ENCODE measurements at places on chromosomes 11 and 22.

DNA sequence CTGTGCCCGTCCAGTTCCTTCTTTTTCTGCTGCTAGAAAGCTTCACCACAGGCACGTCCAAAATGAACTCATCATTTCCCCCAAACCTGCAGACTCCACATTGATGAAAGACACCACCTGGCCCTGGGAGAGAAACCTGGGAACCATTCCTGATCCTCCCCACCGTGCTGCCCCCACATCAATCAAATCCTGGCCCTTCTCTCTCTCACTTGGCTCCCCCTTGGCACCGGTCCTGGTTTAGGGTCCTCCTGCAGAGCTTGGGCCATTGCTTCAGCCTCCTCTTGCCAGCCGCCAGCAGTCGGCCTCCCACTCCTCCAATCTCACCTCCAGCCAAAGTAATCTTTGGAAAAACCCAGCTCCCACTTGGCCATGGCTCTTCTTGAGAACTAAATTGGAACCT lies 38.5 kb downstream of the RIBC2 start:
- DNase-seq = no peak

GRCh38 chr22:39958949-39959639 lies 1.1 kb upstream of the TMA7B start:
- no peak for DNase-seq

GRCh38 chr11:211295-211694 lies 3.8 kb downstream of the RIC8A start:
- DNase-seq = no peak

GRCh38 chr11:76598426-76598839 lies 72.1 kb downstream of the LRRC32 start:
- DNase-seq = no peak

DNA sequence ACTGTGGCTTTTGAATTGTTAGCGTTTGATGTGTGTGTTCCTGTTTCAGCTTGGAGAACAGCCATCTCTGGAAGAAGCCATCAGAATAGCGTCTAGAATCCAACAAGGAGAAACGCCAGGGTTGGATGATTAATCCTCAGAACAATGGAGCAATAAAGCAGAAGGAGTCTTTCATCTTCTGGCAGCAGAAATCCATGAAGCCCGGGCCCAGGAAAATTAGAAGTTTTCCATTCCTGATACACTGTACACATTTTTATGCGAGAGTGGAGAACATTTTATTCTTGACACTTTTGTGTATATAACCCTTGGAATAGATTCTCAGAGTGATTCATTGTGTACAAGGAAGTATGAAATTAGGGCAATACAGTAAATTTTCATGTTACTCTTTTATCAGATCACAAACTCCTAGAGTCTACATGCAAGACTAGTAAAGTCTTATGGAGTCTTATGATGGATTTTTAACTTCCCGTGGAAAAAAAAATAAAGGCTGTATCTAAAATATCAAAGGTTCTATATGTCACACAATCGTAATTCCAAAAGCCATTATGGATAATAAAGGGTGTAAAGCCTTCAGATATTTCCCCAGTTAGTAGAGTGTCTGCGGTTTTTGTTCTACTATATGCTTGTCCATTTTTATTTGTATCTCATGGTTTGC lies 45.9 kb upstream of the WEE1 start:
- no peak for DNase-seq

- no peak for DNase-seq
Observed at GRCh38 chr11:62186195-62186594, 3.8 kb upstream of the SCGB1D1 start.

GRCh38 chr11:33362051-33362910 lies 105.1 kb downstream of the HIPK3 start:
- no peak for DNase-seq

GRCh38 chr11:72609476-72609875 lies 64.7 kb downstream of the PDE2A start:
- no peak for DNase-seq

GRCh38 chr22:36726007-36726380 lies 22.4 kb upstream of the CACNG2 start:
- DNase-seq = no peak

- no peak for DNase-seq
Observed at GRCh38 chr11:114273890-114274635, 22.1 kb upstream of the NNMT start.

DNA sequence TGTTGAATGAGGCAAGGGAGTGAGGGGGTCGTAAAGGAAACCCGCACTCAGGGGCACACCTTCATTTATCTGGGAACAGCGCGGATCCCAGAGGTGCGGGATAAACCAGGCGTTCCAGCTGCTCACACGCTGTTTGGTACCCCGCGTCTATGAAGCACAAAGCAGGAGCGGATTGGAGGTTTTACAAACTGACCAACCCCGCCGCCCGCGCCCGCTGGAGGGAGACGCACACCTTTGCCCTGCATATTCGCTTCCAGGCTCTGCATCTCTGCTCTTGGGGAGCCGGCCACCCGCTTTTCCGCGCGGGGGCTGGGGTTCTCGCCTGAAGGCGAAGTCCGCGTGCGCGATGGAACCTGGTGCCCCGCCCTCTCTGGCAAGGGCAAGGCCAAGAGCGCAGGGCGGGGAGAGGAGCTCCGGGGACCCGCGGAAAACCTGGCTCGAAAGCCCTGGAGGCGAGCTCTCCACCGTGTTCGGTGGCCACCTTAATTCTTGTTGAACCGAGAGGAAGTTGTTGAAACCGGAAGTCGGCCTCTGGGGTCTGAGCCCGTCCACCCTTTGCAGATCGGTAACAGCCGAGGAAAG lies 6.8 kb upstream of the ALX4 start:
- no peak for DNase-seq

- no peak for DNase-seq
Observed at GRCh38 chr11:62217191-62217748, 8.8 kb downstream of the SCGB2A1 start.

DNA sequence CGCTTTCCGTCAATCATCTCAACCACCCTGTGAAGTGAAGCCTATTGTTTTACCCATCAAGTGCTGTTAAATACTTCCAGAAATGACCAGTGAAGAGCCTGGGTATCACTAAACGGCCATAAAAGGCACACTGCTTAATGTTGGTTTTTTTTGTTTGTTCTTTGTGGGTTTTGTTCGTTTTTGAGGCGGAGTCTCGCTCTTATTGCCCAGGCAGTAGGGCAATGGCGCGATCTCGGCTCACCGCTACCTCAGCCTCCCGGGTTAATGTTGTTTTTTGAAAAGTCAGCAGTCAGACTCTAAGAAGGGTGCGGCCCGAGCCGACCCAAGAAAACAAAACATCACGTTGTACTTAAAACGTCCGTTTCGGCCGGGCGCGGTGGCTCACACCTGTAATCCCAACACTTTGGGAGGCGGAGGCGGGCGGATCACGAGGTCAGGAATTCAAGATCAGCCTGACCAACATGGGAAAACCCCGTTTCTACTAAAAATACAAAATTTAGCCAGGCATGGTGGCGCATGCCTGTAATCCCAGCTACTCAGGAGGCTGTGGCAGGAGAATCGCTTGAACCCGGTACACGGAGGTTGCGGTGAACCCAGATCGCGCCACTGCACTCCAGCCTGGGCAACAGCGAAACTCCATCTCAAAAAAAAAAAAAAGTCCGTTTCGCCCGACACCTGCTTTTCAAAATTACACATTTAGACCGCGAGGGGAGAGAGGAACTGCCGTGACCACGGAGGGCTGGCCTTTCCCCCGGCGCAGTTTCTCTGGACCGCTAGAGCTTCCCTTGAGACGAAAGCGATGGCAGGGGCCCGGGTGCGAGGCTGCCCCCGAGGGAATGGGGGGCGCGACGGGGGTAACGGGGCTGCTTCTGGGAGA lies 714 bp downstream of the CD59 start:
- DNase-seq = peak; percentile 22

DNA sequence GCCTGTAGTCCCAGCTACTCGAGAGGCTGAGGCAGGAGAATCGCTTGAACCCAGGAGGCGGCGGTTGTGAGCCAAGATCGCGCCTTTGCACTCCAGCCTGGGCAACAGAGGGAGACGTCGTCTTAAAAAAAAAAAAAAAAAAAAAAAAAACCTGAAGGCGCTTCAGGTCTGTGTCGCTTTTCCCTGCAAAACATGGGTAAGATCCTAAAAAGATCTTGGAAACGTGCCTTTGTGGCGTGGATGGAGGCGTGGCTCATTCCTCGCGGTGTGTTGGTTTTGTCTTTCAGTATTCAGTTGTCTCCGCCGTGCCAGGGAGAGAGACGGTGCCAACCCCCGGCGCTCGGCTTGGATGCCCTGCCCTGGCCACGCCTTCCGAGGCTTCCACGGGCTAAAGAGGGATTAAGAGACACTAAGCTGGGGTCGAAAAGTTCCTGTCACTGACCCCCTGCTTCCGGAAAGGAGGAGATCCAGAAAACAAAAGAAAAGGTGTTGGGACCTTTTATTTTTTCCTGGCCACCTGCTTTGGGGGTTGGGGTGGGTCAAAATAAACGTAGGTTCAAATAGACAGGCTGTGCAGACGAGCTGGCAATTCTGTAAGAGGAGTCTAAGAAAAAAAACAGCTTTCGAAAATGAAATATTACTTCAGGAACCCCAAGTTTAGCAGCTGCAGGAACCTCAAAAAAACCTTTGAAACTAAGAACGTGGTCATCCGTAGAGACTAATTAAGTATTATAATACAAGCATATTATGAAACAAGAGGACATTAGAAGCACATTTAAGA lies 1.1 kb upstream of the SLC35F2 start:
- DNase-seq = no peak

DNA sequence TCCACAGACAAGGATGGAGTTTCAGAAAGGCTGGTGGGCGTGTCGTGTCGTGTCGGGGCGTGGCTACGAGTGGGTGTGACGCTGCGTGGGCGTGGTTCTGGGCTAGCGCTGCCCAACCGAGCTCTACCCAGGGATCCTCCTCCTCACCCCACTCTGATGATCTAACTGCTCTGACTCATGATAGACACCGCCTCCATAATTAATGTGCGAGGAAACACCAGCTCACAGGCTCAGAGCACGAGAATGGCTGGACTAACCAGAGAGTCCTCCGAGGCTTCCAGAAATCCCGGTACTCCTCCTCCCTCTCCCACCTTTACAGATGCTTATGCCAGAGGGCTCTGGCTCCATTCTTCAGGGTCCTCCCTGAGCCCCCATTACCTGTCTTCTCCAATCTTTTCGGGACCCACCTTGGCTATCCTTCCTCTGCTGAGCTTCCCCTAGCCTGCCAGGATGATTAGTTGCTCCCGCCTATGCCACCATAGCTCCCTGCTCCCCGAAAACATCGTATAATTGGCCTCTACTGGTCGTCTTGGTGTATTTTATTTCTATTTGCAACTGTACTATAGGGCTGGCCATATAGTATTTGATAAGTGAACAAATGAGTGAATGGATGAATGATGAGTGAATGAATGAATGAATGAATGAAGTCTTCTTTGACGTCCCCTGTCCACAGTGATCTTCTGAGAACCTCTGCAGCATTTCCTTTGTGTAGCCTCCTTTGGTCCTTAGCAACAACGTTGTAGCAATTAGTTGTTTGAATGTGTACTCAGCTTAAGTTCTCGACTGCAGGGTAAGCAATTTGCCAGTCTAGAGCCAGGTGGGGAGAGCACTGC lies 21.7 kb downstream of the TMPRSS13 start:
- DNase-seq = peak; percentile 11

GRCh38 chr11:8201644-8202365 lies 33.0 kb upstream of the RIC3 start:
- no peak for DNase-seq

DNA sequence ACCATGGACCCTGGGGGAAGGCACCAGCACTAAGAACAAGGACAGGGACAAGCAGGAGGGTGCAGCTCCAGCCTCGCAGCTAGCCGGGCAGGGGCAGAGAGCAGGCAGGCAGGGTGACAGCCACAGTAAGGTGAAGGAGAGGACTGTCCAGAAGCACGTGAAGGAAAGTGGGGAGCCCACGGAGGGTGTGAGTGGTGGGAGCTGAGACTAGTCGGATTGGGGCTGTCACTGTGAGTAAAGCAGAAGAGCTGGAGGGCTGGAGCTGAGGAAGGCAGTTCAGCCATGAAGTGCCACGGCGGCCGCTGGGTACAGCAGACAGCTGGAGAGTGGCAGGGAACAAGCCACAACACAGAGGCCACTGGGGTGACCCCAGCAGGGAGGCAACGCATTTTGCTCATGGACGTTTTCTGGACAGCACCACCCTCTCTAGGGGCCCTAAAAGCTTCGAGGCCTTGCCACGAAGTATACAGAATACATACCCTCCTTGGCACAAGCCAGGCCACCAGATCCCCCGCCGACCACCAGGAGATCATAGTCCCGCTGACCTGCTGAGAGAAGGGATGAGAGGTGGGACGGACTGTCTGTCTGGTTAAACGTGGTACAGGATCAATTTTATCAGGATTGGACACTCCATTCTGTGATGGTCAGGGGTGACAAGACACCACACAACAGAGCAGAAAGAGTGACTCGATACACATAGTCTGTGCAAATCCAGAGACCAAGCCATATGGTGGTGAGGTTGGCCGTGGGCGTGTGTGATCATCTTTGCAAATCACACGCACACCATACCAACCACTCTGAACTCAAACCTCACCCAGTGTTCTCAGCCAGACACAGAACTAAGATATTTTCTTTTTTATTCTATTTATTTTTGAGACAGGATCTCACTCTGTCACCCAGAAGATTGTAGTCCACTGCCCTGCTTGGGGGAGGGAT lies 10.8 kb upstream of the COMT start:
- DNase-seq = no peak

- no peak for DNase-seq
Observed at GRCh38 chr11:1082346-1082727, 7.7 kb downstream of the MUC2 start.

DNA sequence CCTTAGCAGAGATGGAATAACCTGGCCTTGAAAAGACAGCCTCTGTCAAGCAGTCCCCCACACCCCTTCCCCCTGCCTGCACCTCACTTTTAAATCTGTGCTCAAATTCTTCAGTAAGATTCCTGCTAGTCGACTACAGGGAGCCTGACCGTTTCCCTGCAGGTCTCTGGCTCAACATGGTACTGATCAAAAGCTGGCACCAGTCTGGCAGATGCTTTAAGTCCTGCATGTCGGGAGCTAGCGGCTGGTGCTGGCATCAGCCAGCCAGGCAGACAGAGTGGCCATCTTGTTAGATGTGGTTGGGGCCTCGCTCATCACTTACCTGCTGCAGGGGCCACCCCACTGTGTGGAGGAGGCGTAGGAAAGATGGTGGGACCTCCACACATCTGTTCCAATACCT lies 204.4 kb upstream of the SORL1-AS1 start:
- DNase-seq = no peak

GRCh38 chr11:77467993-77468392 lies 5.9 kb downstream of the PAK1 start:
- no peak for DNase-seq

DNA sequence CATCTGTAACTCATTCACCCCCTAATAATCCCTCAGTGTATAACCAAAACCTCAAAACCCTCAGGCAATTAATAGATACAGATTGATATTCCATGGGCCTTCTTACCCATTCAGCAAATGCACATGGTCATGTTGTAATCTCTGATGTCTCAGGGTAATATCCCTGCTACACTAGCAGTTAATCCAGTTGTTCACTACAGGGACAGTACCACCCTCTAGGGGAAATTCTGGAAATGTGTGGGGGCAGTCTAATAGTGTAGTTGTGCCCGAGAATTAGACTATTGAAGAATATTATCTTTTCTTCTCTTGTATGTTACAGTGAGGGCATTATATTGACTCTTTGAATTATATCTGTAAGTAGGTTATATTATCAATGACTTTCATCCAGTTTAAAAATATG lies 175.4 kb downstream of the CWF19L2 start:
- no peak for DNase-seq

Measured in T-cell (primary cell).